HepG2 (cell line): ENCODE measurements at places on chromosomes 12 and 14. TPM values are rescaled to one million over a fixed set of nuclear protein-coding genes. Genes with fewer than 3 reads are reported as not detected.

Gene JDP2
- total RNA-seq, result 7.7 and 8.9 TPM in 2 replicates

DNA sequence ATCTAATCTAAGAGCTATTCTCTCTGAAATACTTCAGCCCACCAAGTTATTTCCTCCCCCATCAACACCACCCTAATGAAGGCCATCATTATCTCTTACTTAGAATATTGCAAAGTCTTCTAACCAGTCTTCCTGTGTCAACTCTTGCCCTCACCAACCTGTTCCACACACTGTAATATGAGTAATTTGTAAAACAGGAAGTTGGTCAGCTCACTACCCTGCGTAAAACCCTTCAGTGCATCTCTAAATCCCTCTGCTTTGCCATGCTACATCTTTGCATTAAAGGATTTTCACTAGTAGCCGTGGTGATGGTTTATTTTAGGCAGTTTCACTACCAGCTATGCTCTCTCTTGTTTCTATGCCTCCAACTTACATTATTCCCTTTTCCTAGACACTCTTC is 70.0 kb downstream of the KIF21A start:
- no peaks in the 10 kb centered on the region for H3K27me3 ChIP-seq
- DNase-seq, result no peak
- H3K4me1 ChIP-seq, result peaks cover 8% of the 10 kb centered on the region
- no peak overlapping the region for H3K27ac ChIP-seq
- no peak overlapping the region for H3K4me3 ChIP-seq

GRCh38 chr12:95424271-95424994 is 49.5 kb upstream of the METAP2 start:
- no peak overlapping the region for H3K27ac ChIP-seq
- H3K27me3 ChIP-seq, result no peaks in the 10 kb centered on the region
- no peaks in the 10 kb centered on the region for H3K36me3 ChIP-seq
- no peak overlapping the region for H3K4me3 ChIP-seq
- no peak for DNase-seq
- H3K4me1 ChIP-seq, result no peaks in the 10 kb centered on the region

Gene TCL1B
- not detected in 2 replicates for total RNA-seq
